Mammary epithelial cell (primary cell): ENCODE measurements at places on chromosomes 16 and 17.

DNA sequence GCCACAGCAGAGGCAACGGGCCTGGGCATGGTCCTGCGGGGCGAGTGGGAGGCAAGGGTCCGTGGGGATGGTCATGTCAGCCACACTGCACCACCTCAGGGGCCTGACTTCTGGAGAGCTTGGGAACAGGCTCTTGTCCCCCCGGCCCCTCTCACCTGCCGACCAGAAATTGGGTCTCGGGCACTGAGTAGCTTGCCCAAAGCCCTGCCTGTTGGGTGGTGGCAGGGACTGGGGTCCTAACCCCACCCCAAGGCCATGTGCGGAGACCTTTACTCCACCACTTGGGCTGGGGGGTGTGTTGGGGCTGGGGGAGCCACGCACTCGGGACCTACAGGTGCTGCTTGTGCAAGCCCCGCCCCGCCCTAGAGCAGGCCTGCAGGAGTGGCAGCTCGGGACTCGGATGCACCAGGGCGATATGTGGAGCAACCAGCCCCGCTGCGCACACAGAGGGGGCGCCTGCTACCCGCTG lies 24.2 kb upstream of the CHMP6 start:
- DNase-seq: no peak

GRCh38 chr16:58363746-58364393 lies 28.4 kb upstream of the GINS3 start:
- no peak for DNase-seq

DNA sequence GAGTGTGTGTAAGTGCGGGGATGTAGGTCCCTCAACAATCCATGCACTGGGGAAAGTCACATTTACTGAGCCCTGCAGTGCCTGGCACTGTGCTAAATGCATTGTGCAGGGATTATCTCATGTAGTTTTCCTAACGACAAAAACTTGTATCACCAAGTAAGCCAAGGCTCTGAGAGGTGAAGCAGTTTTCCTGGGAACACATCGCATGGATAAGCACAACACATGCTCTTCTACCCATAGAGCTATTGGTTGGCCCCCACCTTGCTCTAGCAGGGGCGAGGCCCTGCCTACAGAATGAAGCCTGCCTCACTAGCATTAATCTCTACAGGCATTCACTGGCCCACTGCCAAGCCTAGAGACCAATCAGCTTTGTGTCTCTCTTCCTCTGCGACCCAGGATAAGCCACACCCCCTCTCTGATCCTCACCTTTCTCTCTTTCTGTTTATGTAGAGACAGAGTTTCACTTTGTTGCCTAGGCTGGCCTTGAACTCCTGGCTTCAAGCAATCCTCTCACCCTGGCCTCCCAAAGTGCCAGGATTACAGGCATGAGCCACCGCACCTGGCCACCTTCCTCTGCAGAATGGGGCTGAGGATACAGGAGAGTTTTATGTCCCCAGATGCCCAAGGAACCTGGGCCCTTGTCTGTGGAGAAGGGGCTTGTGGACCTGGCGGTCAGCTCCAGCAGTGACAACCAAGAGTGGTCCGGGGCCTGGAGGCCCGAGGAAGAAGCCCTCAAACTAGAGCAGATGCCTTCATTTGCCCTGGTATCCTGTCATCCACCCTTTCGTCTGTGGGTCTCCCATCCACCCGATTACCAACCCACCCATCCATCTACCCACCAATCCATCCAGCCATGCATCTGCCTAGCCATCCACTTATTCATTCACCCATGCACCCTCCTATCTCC lies 12.8 kb downstream of the CDH16 start:
- peak; percentile 34 for DNase-seq

GRCh38 chr16:74852500-74852875 lies 77.9 kb upstream of the FA2H start:
- no peak for DNase-seq
